ENCODE measurements at places on chromosomes 5 and 9. TPM values are rescaled to one million over a fixed set of nuclear protein-coding genes. Genes with fewer than 3 reads are reported as not detected.

- no peaks in the 10 kb centered on the region for H3K4me1 ChIP-seq
- H3K4me3 ChIP-seq: no peak overlapping the region
- no peak for DNase-seq
These were observed 8.5 kb downstream of the FOCAD start for GRCh38 chr9:20692554-20692953.

GRCh38 chr5:35860686-35861085, 4.0 kb downstream of the IL7R start:
- no peaks in the 10 kb centered on the region for H3K27me3 ChIP-seq
- no peak for DNase-seq
- H3K27ac ChIP-seq: no peak overlapping the region
- no peak overlapping the region for H3K4me3 ChIP-seq
- H3K36me3 ChIP-seq: 0 out of 2 replicates have a peak, but pooled peaks cover 16% of the 10 kb centered on the region

DNA sequence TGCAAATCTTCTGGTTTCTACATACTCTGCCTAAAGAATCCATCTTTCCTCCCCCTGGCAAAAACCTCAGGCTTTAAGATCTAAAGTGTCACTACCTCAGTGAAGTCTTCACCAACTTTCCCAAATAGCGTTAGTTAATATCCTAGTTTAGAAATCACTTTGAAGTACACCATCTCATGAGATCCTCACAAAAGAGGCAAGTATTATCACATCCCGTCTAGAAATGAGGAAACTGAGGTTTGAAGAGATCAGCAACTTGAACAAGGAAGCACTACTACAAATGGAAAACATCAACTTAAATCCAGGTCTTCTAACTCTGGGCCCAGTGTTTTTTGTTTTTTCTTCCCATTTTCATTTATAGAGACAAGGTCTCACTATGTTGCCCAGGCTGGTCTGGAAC, 4.6 kb downstream of the AP3B1 start:
- H3K36me3 ChIP-seq: no peaks in the 10 kb centered on the region
- no peak for DNase-seq
- H3K27ac ChIP-seq: no peak overlapping the region
- no peaks in the 10 kb centered on the region for H3K27me3 ChIP-seq

CXCL14 gene
- total RNA-seq: not detected

SPARC gene
- total RNA-seq: 0.86 TPM

Data from PC-3 (cell line).